Right forelimb (tissue), 1 donor: ENCODE measurements at places on chromosomes 2 and 18.
A peak's percentile ranks its signal among the peaks of the same experiment; 100 is the strongest.

DNA sequence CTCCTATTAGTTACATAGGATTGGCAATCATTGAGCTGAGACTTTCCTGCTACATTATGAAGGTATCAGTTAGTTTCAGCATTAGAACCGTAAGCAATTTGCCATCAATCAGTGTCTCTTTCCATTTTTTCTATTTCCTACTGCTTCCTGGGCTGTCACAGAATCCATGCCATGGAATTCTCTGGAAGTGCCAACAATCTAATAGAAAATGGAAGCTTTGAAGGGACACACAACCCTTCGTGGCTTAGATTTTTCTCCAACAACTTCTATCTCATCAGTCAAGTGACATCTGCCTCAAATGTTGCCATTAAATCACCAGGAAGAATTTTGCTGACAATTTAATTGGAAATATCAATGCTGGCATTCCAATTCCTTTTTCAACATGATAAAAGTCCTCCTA is 183.5 kb upstream of the PARD3B start:
- DNase-seq: no peak

GRCh38 chr2:169716938-169717690 is 16.5 kb upstream of the KLHL23 start:
- DNase-seq: no peak

- no peak for DNase-seq
Observed at GRCh38 chr2:211564441-211564840, 974.2 kb downstream of the ERBB4 start.

- DNase-seq: no peak
Observed at GRCh38 chr2:127115471-127116199, 8.7 kb upstream of the BIN1 start.

- peak; percentile 62 for DNase-seq
Observed at GRCh38 chr2:217827430-217828201, 175.2 kb downstream of the TNS1 start.

DNA sequence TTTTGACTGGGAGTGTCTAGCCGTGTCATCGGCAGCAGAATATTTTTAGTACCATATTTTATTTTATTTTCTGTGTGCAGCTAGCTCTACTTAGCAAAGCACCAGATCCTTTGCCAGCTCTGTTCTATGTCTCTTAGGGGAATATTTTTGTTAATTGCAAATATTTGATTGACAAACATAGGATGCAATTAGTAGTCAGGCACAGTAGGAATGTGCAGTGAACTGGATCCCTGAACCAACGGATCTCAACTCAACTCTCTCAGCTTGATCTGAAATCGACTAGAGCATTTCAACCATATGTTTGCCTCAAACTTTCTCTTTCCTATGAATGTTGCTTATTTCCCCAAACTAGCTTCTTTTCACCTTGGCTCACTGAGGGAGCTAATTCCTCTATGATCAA is 998.0 kb upstream of the FANCL start:
- no peak for DNase-seq

DNA sequence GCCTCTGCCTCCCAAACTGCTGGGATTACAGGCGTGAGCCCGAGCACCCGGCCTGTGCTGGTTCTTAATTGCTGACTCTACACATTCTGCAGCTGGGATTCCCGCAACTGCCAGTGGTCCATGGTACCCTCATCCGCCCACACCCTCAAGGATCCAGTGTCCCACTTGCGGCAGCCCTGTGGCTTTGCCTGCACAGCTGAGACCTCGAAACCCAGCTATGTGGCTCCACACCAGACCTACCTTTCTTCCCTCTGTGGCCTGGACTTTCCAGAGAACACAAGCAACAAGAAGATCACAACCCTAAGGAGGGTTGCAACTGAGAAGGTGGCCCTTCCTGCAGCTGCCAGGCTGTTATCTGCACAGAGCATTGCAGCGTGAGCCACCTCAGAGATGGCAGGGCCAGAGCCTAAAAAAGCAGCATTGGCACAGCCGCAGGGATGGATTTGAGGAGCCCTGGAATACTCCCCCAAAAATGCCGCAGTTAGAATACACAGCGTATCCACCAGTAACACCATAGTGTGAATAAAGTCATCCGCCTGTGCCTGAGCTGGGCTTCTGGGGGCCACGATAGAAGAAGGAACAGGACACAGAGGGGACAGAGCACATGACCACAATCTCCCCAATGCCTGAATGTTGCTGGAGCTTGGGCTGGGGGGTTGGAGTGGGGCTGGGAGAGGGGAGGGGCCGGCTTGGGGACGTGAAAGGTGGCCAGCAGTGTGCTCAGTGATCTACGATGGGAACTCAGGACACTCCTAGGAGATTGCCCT is 1.9 kb downstream of the GPR55 start:
- peak; percentile 35 for DNase-seq

DNA sequence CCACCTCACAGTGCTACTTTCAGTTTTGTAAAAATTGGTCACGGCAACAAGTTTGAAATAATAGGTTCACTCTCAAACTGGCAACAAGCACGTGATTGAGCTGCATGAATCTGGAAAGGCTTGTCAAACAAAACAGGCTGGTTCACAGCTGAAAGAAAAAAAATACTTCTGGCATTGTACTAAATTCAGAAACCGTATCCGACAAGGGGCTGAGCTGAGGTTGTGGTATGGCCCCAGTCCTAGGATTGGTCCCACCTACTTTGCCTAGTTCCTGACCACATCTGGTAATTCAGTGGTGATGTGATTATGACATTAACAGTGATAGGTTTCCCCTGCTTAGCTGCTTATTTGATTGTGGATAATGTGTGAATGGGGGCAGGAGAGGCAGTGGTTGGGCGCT is 326.5 kb upstream of the THUMPD2 start:
- DNase-seq: no peak

DNA sequence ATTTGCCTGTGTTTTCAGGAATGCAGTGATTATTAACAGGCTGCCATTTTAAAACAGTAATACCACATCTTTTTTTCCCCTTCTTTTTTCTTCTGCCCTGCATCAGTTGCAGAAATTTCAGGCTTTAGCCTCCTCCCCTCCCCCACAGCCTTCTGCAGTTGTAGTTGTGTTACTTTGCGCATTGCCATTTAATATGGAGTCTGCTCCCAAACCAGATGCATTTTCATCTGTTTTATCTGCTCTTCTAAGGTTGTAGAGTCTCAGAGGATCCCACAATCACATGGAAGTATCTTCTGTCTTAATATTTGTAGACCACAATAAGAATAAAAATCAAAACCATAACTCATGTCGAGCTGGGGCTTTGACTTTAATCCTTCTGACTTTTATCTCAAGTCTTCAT is 3.8 kb downstream of the ASXL3 start:
- DNase-seq: no peak

GRCh38 chr2:1609485-1610095 is 134.7 kb downstream of the PXDN start:
- no peak for DNase-seq

DNA sequence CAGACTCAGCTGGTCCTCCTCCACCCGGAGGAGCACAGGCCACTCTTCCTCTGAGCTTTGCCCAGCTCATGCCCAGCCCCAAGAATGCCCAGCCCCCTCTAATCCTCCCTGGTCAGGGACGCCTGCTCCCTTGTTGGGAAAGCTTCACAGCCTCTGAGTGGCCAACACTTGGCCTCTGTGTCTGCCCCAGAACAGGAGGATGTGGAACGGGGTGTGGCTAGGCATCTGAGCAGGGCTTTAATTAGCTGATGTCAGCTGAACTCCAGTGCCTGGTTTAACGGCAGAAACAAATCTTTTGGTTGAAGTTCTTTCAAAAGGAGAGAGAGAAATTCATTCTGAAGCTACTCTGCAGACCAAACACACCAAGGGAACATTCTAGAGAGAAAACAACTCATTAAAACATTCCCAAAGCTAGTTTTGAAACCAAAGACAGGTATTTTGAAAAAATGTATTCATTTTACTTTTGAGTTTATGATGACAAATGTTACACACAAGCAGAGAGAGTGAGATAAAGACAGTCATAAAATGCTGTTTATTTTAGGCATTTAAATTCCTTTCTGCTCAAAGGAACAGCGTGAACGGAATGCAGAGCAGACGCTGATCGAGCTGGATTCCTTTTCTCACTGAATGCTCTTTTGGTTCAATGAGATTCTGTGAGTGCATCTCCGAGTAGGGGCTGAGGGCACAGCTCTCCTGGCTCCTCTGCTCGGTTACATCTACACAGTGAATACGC is 63.8 kb downstream of the RTP5 start:
- DNase-seq: no peak

DNA sequence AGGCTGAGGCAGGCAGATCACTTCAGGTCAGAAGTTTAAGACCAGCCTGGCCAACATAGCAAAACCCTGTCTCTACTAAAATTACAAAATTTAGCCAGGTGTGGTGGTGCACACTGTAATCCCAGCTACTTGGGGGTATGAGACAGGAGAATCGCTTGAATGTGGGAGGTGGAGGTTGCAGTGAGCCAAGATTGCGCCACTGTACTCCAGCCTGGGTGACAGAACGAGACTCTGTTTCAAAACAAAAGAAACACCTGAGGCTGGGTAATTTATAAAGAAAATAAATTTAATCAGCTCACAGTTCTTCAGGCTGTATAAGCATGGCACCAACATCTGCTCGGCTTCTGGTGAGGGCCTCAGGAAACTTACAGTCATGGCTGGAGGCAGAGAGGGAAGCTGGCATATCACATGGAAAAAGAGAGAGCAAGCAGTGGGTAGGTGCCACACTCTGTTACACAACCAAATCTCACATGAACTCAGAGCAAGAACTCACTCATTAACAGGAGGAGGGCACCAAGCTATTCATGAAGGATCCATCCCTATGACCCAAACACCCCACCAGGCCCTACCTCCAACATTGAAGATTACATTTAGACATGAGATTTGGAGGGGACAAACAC is 244.1 kb upstream of the RBBP8 start:
- no peak for DNase-seq

- peak; percentile 89 for DNase-seq
Observed at GRCh38 chr2:160492401-160493226, 993 bp downstream of the RBMS1 start.

DNA sequence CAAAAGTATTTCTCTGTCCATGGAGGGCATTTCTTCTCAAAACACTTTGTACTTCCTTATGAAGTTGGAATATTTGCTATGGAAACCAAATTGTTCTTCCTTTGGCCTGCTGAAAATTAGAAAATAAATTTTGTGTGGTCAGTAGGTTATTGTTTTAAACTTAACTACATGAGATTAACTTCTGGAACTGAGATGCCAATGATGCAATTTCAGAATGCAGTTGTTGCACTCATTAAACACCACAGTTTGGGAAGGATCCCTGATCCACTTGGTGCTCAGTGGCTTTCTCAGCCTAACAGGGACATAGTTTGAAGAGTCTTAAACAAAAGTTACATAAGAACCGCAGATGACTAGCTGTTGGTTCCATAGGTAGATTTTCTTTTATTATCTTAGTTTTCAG is 23.3 kb upstream of the IL1R1 start:
- no peak for DNase-seq

GRCh38 chr2:149692961-149693396 is 105.4 kb upstream of the MMADHC start:
- DNase-seq: no peak

DNA sequence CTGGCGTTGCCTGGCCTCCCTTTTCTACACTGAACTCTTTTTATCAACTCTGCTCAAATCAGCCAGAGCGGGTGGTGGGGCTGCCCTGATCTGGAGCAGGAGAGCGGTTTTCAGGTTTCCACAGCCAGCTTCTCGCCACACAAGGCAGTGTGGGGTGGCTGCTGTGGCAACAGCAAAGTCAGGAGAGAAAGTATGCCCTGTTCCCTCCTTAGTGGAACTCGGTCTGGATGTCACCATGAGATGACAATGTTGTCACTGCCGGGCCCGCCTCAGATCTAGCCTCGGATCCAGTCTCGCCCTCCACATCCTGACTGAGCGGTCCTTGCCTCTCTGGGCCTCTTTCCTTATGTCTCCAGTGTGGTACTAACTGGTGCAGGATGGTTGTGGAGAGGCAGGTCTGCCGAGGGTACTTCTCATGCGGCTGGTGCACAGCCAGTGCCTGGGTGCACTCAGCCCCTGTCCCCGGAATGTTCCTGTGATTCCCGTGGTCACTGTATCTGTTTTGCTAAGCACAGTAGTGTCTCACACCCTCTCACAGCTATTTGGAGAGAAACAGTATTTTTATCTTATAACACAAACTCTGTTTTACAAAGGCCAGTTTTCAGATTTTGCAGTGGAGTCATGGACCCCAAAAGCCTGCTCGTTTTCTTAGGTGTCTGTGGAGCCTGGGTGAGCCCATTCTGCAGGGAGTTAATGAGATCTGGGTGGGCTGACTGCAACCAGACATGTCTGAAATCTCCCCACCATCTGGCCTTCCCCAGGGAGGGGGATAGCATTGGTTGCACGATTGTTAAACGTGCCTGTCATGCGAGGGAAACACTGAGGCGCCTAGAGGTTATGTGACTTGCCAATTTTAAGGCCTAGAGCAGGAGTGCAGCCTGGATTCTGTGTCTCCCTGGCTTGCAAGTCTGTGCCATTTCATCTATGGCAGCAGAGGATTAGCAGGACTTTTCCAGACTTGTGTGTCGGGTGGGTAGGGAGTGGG is 261.1 kb upstream of the AGAP1 start:
- no peak for DNase-seq
